ENCODE measurements at places on chromosomes 5 and 9.

- no peak for DNase-seq
These were observed 44.3 kb upstream of the ZBED3 start for GRCh38 chr5:77131361-77131760.

GRCh38 chr9:93821307-93821703 lies 133.8 kb downstream of the BARX1 start:
- no peak for DNase-seq

DNA sequence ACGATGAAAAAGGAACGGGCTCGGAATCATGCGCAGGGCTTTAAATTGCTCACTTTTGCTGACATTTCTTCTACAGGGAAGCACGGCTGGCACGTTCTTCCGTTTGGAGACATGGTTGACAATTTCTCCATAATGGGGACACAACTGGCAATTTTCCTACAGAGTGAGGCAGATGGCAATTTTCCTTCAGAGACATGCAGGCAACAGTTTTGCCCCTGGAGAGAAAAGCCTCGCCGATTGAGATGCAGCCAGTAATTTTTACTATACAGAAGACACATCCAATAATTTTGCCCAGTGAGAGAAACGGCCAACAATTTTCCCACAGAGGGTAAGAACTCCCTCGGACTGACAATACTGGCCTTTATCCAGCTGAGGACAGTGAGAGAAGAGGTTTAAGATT lies 90.9 kb upstream of the GPR151 start:
- no peak for DNase-seq

DNA sequence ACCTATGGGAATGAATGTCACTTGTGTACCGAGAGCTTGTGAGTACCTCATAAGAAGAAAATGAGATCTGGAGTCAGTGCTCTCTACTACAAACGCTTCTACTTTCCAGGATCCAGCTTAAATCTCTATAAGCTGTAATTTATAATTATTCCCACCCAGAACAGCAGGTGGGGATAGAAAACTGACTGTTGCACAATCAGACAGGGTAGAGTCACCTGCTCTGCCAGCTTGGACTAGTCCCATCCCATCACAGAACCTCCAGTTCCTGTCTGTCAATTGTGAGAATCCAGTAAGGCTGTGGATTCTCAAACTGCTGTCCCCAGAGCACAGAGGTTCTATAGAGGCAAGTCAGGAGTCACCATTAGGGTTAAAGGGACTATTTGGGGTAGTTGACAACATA lies 2.0 kb downstream of the SPINK7 start:
- DNase-seq: no peak

GRCh38 chr5:65624571-65625555 lies at the start of the genes SHLD3 and TRAPPC13:
Gene SHLD3 (plus strand): TSS chr5:65625027. CDS start chr5:65629588, 4,561 bp downstream.
Gene TRAPPC13 (plus strand): TSS chr5:65625027. CDS start chr5:65625061, 34 bp downstream.
- peak; percentile 87 for DNase-seq

GRCh38 chr9:126799034-126799433 lies 5.8 kb upstream of the ZBTB43 start:
- DNase-seq: no peak

DNA sequence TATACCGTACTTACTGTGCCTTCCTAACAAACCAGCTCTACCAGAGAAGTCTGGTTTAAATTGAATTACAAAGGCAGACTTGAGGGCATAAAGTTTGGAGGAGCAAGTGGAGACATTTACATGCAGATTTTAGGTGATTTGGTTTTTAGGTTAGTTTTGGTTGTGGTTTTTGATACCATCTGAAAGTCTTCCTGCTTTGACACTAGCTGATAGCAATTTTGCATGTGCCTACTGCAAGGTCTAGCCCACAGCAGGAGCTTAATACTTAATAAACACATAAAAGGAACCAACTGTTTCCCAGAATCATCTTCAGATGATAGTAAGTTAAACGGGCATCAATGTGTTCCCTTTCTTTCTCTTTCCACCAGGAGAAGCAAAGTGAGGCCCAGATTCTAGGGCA lies 3.4 kb upstream of the ESM1 start:
- peak; percentile 21 for DNase-seq

GRCh38 chr9:137305060-137305797 lies 3.2 kb upstream of the NRARP start:
- DNase-seq: peak; percentile 55

DNA sequence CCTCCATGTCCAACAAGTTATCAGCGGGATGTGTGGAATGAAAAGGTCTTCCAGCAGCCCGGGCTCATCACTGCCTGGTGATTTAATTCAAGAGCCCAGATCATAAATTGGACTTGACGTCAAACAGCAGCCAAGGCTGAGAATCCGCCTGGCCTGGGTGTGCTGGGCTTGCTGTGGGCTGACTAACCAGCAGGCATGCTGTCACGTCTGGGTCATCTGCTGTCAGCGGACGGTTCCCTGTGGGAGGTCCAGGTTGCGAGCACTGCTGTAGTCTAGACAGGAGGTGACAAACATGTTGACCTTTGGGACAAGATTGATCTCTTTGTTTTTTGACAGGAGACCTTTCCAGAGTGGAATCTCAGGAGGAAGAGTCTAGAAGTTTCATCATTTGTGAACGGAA lies 289.7 kb downstream of the OSTF1 start:
- no peak for DNase-seq

DNA sequence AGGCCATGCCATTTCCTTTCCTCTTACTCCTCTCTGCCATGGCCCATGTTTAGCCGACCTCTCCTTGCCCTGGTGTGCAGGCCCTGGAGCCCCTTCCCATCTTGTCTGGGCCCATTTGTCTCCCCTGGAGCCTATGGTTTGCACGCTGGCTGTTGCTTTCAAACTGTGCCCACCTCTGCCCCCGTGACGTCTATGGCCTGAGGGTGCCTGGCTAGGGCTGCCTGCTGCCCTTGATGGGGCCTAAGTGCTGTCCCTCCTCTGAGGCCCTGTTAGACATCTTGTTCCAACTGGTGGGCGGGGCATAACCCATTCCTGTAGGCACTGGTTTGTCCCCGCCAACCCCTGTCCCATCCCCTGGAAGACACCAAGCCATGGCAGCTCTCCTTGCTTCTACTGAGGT lies 22.7 kb upstream of the ENHO start:
- DNase-seq: no peak

GRCh38 chr5:119388619-119389190 lies 32.9 kb downstream of the TNFAIP8 start:
- no peak for DNase-seq

- no peak for DNase-seq
These were observed 246.0 kb downstream of the YTHDC2 start for GRCh38 chr5:113759505-113759904.

DNA sequence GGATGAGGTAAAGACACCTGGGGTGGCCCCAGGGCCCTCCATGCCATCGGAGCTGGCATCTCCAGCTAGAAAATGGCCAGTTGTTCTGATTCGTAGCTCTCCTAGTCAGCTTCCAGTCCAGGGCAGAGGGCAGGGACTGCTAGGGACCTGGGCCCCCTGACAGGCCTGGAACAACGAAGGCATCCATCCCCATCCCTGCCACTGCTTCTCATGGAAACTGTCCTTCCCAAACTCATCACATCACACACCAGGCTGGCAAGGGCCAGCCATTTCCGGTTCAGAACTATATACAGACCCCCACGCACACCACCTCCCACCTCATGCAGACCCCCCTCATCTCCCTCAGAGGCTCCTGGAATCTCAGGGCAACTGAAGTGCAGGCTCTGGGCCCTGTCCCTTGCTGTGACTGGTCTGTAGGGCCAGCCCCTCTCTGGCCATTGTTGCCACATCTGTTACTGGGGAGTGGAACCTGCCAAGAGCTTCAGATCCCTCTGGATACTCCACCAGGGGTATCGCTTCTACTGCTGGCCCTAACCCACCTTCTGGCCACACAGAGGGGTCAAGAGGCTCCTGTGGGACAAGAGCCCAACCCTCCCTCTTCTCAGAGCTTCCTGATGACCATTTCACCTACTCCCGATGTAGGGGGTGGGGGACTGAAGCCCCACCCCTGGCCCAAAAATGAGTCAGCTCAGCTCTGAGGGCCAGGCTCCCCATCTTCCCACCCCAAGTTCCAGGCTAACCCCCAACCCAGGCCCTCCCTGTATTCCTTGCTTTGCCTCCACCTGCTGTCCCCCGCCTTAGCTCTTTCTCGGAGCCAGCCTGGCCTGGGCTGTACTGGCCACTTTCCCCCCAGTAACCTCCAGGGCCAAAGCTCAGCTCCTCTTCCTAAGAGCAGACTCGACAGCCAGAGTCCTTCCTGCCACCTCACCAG lies 1.2 kb upstream of the MZB1 start:
- DNase-seq: no peak

GRCh38 chr5:137761566-137761965 lies 7.4 kb upstream of the HNRNPA0 start:
- DNase-seq: no peak

GRCh38 chr9:23606107-23606506 lies 219.9 kb downstream of the ELAVL2 start:
- DNase-seq: no peak

DNA sequence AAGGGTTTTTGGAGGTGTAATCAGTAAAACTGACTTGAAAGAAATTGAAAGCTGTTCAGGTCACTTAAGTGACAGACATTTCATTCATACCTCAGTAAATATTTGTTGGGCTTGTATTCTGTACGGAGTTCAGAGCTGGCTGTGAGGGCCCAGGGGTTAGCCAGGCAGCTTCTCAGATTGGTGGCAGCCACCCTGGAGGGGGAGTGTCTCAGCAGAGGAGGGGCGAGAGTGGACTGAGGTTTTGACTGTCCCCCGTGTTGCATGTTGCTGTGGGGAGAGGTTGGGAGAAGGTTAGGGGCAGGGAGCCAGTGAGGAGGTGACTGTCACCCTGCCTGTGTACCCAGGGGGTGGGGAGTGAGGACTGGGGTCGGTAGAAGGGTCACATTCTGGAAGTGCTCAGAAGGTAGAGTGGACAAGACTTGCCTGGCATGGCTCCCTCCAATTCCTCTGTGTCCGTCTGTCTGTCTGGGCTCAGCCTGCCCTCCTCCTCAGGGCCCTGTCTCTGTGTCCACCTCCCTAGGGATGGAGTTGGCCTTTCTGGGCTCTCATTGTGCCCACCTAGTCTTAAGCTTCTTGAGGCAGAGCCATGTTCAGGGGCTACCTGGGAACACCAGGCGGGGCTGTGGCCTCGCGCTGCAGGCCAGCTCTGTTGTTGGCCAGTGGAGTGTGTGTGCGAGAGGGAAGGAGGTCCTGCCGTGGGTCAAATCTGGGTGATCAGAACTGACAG lies 4.4 kb downstream of the PHF2 start:
- no peak for DNase-seq

- DNase-seq: no peak
These were observed 131.8 kb downstream of the ADAMTSL1 start for GRCh38 chr9:18605766-18606180.

DNA sequence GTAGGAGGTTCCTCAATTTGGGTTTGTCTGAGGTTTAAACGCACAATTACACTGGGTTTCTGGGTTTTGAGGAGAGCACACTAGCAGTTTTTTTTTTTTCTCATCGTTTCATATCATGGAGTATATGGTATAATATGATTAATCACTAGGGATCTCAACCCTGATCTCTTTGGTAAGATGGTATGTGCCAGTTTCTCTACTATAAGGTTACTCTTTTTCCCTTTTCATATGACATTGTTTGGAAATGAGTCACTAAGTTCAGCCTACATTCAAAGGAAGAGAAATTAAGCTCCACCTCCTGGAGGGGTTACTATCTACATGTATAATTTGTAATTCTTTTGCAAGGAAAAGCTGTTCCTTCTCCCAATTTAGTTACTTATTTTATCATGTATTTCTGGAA lies 35.2 kb downstream of the MTRR start:
- DNase-seq: no peak

Measured in CD4-positive, alpha-beta T cell treated with Interleukin-6 at 100 ng/mL for 8 hours (primary cell).